Stimulated activated CD4-positive, alpha-beta T cell treated with anti-CD3 and anti-CD28 coated beads, Interleukin-15, amount 100 ng/mL, for 24 hours (primary cell): ENCODE measurements at places on chromosomes 3 and 15.
A peak's percentile ranks its signal among the peaks of the same experiment; 100 is the strongest.

- no peak for DNase-seq
Observed at GRCh38 chr3:55701997-55702396, 214.9 kb upstream of the WNT5A start.

GRCh38 chr3:132659000-132659364 is 627 bp downstream of the ACAD11 start:
- DNase-seq, result no peak

DNA sequence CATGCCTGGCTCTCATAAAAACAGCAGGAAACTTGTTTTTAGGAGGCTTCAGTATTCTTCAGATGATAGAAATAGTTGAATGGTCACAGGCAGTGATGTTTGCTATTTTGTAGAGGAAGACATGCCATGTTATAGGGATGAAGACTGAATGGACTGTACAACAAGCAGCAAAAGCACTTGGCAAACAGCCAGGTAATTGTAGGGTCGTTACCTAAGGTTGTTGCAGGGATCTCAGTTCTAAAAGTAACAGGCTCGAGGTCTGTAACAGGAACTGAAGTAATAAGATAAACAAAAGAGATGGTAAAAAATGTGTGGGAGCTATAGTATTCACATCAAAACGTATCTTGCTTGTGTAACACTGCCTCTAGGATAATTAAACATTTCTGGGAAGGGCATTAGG is 116.3 kb downstream of the TFG start:
- DNase-seq, result no peak

DNA sequence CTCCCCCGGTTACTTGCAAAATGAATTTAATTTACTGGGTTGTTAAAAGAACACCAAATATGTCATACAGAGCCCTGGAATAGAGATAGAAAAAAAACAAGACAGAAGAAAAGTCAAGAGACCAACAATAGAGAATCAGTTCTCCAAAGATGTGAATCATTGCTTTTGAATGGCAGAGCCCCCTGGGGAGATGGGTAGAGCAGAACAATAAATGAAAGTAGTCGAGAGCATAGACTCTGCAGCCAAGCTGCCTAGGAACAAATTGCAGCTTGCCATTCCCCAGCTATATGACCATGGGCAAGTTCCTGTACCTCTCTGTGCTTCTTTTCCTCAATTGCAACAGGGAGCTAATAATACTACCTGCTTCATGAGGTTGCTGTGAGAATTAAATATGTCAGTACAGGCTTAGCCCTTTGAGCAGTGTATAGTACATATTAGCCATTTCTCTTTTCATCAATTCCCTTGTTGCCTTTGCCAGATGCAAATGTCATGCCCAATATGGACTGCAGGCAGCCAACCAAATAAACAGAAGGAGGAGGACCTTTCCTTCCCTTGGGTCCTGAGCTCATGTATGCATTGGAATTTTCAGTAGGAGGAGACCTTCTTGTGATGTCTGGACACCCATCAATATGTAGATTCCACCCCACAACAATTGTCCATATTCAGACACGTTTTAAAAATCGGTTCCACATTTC is 25.0 kb upstream of the BFSP2 start:
- no peak for DNase-seq

DNA sequence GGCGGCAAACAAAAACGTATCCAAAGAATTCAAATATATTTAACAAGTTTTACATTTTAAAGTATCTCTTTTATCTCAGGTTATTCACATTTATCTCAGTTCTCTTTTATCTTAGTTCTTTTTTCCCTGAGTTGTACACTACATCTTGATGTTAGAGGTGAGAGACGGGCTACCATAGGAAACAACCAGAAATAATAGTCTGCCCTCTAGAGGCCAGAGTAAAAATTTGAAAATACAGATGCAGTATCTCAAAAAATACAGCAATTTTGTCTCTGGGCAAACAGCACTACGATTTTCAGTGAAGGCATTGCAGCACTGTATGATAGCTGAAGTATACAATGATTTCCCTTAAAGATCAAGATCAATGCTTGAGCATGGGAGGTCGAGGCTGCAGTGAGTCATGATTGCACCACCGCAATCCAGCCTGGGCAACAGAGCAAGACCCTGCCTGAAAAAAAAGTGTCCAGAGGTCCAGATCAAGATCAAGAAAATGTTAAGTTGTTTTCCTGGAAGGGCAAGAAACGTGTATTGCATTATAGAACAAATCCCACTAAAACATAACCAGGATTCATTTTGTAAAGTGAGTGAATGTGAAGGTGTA is 82.6 kb upstream of the ATP11B start:
- no peak for DNase-seq

GRCh38 chr3:197444793-197445379 is 110.9 kb downstream of the BDH1 start:
- no peak for DNase-seq

DNA sequence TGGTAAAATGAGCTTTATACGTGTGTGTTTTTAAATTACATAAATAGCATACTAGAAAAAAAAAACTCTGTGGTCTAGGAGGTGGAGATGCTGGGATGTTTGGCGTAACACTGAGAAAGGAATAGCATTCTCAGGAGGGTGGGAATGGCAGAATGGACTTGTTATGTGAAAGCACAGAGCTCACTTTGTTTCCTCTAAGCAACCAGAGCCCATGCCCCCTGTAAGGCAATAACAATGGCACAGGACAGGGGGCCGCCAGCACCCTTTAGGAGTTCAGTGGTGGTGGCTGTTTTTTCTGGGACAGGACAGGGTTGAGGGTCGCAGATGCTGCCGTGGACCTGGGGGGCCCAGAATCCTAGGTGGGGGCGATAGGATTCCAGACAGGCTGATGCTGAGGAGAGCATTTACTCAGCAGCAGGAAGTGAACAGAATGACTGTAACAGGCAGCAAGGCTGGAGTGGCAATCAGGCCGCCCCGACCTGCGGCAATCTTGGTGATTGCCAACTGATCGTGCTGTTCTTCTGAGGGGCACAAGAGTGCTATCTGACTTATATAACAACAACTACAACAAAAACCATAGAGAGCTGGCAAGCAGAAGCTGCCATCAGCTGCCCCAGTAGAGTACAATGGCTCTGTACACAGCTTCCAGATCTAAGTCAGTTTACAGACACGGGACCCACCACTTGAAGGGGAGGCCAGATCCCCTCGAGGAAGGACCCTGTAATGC is 160.4 kb downstream of the UACA start:
- DNase-seq, result no peak

GRCh38 chr3:177452831-177453450 is 255.7 kb upstream of the TBL1XR1 start:
- no peak for DNase-seq

GRCh38 chr3:14379843-14380242 is 22.6 kb upstream of the SLC6A6 start:
- DNase-seq, result no peak

GRCh38 chr3:51802106-51802703 is 23.2 kb upstream of the IQCF6 start:
- DNase-seq, result no peak

GRCh38 chr15:32909431-32909830 is 191.6 kb downstream of the GREM1 start:
- DNase-seq, result no peak

DNA sequence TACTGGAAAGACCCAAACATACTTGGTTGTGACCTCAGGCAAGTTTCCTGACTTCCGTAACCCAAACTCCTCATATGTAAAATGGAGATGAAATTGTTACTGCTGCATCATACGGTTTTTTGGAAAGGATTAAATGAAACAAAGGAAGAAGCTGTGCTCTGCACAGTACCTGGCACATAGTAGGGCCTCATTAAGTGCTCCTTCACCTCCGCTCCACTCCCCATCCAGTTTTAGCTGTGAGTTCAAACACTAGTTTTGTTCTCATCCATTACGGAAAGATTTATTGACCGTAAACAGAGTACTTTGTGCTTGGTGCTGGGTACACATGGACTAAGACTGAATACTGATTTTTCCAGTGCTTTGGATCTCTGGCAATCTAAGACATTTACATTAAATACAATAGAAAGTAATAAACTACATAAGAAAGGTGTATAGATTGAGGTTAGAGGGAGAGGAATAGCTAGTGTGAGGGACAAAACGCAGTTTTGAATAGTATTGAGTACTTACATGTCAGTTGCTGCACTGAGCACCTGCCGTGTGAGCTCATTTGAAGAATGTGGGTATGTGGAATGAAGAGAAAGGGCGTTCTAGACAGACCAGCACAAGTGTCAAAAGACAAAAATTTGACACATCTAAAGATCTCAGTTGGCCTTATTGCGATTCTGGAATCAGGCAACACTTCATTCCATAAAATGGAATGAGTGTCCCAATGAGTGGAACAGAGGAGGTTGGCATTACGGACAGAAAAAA is 594 bp upstream of the ICE2 start:
- DNase-seq, result no peak

GRCh38 chr3:52373676-52374075 is 57.6 kb downstream of the DNAH1 start:
- no peak for DNase-seq

- DNase-seq, result no peak
Observed at GRCh38 chr3:50630877-50631276, 13.9 kb downstream of the MAPKAPK3 start.

DNA sequence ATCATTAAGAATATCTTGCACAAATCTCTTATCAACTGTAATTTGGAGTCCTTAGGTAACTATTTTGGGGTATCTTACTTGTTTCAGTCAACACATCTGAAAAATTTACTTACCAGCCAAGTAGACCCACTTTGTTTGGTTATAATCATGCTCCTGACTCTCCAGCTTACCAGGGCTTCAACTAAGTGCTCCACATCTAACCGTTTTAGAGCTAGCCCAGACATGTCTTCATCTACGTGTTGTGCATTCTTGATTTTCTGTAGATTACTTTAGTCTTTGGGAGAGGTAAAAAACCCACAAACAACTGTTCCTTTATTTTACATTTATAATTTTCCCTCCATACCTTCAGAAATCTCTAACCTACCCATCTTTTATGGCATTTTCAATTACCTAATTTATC is 17.2 kb downstream of the EAF2 start:
- DNase-seq, result no peak

DNA sequence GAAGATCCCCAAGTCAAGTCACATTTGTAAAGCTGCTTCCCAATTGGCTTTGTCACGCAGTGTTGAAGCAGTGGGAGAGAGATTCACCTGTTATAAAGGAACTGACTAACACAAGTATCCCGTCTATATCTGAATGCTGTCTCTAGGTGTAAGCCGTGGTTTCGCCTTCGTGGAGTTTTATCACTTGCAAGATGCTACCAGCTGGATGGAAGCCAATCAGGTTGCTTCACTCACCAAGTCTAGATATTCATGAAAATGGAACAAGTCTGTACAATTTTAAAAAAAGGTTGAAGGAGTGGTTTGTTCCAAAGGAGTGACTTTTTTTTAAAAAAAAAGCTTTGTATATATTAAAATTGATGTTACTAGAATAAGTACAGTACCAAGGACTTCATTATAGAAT is 11.7 kb downstream of the RBM5 start:
- DNase-seq, result no peak

- DNase-seq, result no peak
Observed at GRCh38 chr3:157467200-157467599, 30.6 kb downstream of the PTX3 start.

DNA sequence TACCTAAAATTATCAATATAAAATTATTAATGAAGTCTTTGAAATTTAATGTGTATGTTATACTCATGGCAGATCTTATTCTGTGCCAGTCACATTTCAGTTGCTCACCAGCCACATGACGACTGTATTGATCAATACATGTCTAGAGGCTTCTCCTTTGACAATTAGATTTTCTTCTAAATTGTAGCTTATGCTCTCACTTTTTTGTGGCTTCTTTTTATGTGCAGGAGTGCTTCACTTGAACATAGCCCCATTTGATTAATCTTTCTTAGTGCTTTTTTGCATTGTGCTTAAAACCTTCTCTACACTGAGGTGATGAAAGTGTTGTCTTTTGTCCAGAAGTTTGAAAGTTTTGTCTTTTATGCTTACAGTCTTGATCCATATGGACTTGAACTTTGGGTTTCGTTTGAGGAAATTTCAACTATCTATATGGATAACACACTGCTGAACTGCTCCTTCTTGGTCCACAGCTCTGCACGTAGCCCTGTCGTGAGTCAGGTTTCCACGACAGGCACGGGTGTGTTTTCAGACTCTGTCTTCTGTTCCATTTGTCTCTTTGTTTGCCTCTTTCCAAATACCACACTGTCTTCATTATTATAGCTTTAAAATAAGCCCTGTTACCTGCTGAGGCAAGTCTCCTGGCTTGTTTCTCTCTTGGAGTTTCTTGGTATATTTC is 393.9 kb upstream of the CFAP20DC start:
- peak; percentile 29 for DNase-seq

DNA sequence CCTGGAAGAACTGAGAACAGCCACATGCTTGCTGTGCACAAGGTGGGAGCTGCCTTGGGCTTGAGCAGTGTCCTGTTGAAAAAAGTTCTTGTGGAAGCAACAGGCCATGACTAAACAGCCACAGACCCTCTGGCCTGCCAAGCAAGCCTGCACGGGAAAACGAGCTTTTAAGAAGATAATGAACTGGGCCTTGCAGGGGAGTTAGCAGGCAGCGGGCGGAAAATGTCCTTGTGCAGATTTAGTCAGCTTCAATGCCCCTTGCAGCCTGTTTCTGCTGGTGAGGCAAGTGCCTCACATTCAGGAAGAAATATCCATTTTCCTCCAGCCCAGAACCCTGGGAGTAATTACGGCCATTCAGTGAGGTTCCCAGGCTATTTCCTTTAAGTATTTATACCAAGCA is 126.2 kb upstream of the KLHL25 start:
- no peak for DNase-seq

DNA sequence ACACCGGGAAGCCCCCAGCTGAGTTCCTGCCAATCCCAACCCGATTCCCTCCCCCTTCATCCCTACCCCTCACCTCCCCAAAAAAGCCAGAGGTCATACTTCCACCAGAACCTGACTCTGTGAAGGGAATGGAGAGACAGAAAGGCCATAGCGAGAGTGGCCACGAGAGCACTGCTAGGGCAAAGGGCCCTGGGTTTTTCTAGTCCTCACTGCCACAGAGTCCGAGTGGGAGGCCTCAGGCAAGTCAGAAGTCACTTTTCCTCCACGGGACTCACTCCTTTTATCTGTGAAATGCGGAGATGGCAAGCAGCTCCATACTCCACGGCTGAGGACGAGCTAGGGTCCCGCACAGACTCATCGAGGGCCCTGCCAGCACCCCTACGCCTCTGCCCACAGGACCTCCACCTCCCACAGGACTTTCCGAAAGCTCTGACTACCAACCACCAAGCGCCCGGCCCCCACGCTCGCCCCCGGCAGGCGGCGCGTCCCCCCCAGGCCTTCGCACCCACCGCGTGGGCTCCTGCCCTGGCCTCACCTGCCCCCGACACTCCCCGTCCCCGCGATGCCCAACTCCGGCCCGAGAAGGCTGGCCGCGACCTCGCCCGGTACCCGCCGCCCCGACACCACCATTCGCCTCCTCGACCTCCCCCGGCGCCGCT is 792 bp downstream of the ATP13A3 start:
- DNase-seq, result peak; percentile 72
